ENCODE measurements at places on chromosomes 5 and 9.
A peak's percentile ranks its signal among the peaks of the same experiment; 100 is the strongest.

GRCh38 chr9:126802318-126803059 is 2.4 kb upstream of the ZBTB43 start:
- DNase-seq: no peak

DNA sequence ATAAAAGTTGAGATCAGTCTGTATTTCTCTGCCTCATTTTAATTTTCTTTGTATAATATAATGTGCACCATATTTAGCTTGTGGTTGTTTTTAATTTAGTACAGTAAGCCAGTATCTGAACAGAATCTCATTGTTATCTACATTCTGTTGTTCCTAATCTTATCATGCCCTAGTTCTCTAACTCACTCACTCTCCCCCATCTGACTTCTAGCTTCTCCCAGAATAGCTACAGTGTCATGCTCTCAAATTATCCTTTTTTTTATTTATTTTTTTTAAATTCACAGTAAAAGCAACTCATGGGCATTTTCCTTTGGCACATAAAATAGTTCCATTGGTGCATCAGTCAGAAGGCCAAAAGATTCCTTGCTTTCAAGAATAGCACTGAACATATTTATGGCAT is 156.6 kb downstream of the TRPM3 start:
- no peak for DNase-seq

- no peak for DNase-seq
Measured at GRCh38 chr5:129770024-129770820, 22.3 kb downstream of the MINAR2 start.

- DNase-seq: no peak
Measured at GRCh38 chr9:15220658-15221318, 86.2 kb downstream of the TTC39B start.

GRCh38 chr9:78011049-78011448 is 20.6 kb downstream of the GNAQ start:
- DNase-seq: no peak

GRCh38 chr9:133403766-133404453 is 13.9 kb downstream of the REXO4 start:
- DNase-seq: peak; percentile 46

- DNase-seq: no peak
Measured at GRCh38 chr5:135343413-135343812, 55.6 kb downstream of the MACROH2A1 start.
